LoVo (cell line): ENCODE measurements at places on chromosomes 1 and 21.

- no peak for DNase-seq
Observed at GRCh38 chr1:152880907-152881306, 2.8 kb downstream of the SMCP start.

- DNase-seq = no peak
Observed at GRCh38 chr1:165842671-165843129, 15.3 kb downstream of the UCK2 start.

- no peak for DNase-seq
Observed at GRCh38 chr1:225763716-225764548, 13.7 kb upstream of the SRP9 start.

DNA sequence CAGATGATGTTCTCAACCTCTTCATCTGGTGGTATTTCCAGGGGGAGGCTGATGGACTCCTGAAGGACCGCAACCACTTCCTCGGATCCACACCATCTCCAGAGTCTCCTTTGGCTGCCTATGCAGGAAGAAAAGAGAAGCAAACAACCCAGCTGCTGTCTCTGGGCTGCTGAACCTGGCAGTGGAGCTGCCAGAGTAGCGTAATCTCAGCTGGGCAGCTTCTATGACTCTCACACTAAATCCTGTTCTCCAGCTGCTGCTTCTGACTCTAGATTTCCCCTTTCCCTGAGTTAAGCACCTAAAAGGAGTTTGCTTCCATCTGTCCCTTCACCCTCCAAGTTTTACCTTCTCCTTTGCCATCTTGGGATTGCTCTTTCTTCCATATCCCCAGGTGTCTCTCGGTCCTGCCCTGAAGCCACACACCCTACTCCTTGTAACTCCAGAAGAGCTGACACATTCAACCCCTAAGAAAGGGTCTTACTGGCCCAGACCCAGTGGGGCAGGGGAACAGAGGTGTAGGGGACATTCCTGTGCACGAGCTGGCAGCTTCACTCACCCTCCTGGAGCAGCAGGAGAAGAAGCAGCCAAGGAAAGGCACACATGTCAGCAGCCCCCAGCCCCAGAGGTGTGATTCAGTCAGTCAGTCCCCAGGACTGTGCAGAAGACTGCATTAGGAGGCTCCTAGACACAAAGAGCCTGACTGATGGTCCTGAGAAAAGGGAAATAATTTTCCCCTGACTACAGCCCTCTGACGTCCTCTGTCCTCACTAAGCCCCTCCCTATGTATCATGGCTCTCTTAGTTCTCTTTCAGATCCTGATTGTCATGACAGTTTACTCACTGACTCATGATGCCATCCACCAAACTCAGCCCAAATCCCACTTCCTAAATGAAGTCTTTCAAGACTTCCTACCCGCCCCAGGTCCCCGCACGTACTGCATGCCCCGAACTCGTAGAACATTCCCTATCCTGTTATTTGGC is at the start of gene SLAMF9:
SLAMF9 (minus strand) TSS at position 702 of the 980 bp plus-strand sequence; CDS start at position 602, 100 bp downstream.
- no peak for DNase-seq

DNA sequence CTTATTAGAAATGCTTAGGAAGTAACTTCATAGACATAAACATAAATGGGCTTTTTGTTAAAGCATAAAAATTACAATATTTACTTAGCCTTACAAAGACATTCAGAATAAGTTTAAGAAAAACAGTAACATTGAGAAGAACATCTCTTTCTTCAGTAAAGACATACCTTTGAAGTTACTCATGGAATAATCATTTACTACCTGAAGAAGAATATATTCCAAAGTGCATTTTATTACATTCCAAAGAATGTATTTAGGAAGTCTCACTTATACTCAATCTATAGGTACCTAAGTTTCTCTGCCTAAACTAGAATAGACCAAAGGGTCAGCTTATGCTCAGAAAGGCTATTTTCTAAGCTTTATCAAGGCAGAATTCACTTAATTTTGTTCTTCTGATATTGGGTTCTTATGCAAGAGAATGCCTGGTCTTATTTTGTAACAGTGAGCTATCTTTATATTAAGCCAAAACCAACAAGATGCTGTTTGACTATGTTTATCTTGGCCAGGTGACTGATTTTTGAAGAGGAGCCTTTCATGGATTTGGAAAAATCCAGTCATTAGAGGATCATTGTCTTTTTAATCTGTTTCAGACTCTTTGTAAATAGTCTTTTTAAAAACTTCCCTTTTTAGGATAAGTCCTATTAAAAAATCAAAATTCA is 110.1 kb downstream of the OLFML2B start:
- DNase-seq = no peak

- DNase-seq = no peak
Observed at GRCh38 chr1:53057127-53057526, 4.9 kb upstream of the PODN start.

GRCh38 chr1:10546896-10547295 is 72.1 kb downstream of the PEX14 start:
- no peak for DNase-seq

- DNase-seq = no peak
Observed at GRCh38 chr21:45332981-45333582, 45.4 kb upstream of the POFUT2 start.

DNA sequence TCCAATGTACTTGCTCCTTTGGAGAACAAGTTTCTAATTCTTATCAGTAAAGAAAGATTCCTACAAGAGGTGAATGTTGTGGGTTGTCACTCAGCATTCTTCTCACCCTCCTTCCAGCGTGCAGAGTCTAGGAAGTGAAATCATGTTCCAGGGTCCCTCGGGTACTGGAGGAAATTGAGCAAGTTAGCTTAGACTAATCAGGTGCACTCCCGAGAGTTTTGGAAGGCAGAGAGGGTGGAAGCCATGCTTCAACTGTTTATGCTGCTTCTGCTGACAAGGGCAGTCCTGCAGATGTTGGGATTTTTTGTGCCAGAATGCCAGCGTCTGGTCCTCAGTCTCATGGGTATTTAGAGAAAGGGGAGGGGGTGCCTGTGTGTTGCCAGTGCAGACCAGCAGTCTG is 5.3 kb upstream of the C1orf115 start:
- no peak for DNase-seq

GRCh38 chr1:180816132-180816531 is 96.6 kb upstream of the KIAA1614 start:
- DNase-seq = no peak

GRCh38 chr1:56715156-56715555 is 70.0 kb downstream of the PRKAA2 start:
- no peak for DNase-seq

GRCh38 chr1:97252076-97252475 is 530.5 kb downstream of the PTBP2 start:
- no peak for DNase-seq

DNA sequence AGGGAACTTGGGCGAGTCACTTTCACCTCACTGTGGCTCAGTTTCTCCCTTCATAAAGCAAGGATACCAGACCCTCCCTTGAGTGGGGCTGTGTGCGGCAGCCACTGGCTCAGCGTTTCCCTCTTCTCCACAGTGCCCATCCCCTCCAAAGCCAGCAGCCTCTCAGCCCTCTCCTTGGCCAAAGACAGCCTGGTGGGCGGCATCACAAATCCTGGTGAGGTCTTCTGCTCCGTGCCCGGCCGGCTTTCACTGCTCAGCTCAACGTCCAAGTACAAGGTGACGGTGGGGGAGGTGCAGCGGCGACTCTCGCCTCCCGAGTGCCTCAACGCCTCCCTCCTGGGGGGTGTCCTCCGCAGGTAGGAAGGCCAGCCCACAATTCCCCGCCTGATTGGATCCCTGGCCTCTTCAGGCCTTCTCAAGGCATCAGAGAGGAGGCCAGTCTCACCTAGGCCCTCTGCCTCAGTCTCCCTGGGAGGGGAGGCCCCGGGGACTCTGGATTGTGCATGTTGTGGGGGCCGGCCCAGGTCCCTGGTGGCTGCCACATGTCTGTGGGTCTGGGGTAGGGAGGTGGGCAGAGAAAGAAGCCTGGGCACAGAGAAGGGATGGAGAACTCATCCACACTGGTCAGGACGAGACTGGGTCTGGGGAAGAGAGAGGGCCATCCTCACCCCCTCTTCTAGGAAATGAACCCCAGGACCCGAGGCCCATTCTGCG is 15.2 kb downstream of the TFAP2E start:
- no peak for DNase-seq

- no peak for DNase-seq
Observed at GRCh38 chr21:46354046-46354445, 30.1 kb downstream of the PCNT start.

DNA sequence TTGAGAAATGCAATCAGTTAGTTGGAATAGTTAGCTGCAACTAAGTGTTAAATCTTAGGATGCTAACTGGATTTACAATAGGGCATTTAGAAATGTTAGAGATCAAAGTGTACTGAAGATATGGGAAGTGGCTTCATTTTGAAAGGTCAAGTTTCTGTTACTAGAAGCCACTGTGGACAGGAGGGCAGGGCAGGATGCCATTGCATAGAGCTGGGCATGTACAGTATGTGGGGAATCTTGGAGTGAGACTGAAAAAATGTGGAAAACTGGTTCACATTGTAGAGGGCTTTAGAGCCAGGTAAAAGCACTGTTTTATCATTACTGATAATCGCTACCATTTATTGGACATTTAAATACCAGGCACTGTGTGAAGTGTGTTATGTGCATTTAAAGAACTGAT is 31.0 kb downstream of the ARID1A start:
- DNase-seq = no peak

DNA sequence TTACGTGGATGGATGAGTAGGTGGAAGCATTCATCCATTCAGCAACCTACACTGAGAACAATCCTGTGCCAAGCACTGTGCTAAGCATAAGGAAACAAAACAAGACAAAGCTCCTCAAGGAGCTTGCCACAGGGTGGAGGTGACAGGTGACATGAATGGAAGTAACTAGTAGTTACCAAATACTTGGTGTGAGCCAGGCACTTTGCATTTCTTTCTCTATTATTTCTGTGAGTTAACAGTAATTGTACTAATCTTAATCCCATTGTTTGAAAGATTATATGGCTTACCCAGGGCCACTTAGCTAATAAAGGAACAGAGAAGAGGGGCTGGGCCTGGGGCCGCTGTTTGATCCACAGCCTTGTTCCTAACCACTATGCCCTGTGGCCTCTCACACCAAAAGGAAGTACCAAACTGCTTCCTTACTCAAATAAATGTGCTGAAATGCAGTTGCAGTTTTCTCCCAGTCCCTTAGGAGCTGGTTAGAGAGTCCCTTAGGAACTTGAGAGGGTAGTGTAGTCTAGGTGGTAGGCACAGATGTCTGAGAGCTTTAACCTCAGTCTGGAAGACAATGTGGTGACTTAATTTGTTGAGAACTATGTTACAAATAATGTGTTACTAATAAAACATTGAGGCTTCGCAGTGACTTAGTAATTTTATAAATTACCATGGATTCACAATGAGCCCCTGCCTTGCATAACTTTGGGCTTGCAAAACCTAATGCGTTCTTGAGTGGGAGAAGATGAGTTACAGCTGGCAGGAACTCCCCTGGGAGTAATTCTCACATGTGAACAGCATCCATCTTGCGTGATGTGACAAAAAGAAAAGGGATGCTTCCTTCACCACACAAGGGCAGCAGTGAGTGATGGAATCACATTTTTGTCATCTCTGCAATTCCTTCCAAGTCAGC is 69.8 kb downstream of the MPZL1 start:
- no peak for DNase-seq

- no peak for DNase-seq
Observed at GRCh38 chr1:8956461-8957349, 11.0 kb downstream of the CA6 start.

DNA sequence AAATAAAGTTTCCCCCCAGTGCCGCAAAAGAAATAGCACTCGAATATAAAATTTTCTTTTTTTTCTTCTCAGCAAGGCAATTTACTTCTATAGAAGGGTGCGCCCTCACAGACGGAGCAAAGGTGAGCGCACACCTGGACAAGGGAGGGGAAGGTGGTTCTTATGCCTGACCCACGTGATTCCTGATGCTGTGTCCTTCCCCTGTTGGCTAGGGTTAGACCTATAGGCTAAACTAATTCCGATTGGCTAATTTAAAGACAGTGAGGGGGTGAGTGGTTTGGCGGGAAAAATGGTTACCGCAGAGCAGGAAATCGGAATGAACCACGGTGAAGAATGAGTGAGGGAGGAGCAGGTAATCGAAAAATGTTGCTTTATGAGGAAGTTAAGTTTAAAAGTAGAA is 607 bp upstream of the FAAH start:
- no peak for DNase-seq

GRCh38 chr1:228353601-228354371 is 52.8 kb downstream of the TRIM11 start:
- no peak for DNase-seq

DNA sequence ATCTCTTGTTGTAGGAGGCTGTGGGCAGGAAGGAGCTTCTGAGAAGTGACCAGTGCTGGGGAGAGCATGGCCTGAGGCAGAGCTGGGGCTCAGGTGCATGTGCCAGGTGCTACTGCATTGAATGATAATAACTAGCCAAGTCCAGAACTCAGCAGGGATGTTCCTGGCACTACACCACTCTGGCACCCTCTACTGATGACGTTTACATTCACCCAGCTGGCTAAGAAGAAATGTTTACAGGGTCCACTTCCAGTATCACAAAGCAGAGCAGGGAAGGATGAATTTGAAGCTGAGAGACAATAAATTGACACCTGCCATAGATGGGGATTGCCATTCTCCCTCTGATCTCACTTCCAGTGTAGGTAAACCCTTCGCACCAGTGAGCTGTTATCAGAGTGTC is 411.8 kb downstream of the SETD4 start:
- DNase-seq = no peak

GRCh38 chr1:90964444-90965035 is 57.3 kb downstream of the ZNF644 start:
- peak; percentile 15 for DNase-seq

DNA sequence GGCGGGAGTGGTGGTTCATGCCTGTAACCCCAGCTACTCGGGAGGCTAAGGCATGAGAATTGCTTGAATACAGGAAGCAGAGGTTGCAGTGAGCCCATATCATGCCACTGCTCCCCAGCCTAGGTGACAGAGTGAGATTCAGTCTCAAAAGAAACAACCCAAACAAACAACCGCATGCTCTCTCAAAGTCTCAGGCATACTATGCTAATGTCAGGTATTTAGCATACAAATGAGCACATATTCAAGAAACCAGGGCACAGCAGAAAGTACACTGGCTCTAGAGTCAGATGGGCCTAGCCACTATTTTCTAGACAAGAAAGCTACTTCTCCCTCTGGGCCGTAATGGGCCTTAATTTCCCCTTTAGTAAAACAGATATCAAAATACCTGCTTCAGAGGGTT is 55.0 kb downstream of the ELAVL4 start:
- DNase-seq = no peak

DNA sequence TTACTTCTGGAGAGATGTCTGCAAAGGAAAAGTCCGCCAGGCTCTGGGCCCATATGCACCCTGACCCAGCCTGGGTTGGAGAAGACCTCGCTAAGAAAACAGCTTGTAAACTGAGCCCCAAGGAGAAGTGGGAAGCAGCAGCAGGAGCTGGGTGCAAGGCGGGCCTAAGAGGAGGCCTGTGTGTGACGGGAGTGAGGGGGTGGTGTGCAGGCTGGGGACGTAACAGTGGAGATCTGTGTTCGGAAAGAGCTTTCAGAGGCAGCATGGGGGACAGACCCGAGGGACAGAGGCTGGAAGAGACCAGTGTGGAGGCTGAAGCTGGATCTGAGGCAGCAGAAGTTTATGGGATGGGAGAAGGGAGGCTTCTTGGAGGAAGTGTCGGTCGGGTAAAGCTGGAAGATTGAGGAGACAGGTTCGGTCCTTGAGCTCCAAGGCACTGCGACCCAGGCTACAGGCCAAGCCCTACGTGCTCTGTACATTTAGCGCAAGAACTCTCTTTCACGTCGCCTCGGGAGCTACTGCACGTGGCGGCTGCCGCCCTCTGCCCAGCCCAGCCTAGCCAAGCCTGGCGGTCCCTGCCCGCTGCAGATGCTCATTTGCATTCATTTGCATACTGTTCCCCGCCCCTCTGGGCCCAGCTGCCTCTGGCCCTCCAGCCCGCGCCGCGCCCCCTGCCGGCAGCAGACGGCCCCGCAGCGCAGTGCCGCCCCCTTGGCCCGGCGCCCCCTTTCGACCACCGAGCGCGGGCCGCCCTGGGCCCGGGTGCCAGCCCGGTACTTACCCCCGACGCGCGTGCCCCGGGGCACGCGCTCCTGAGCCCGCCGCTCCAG is 6.3 kb downstream of the HPCA start:
- DNase-seq = no peak
